Dorsolateral prefrontal cortex (tissue), 122 donors: ENCODE measurements at places on chromosomes 7 and 10. TPM values are rescaled to one million over a fixed set of nuclear protein-coding genes. Genes with fewer than 3 reads are reported as not detected.

DNA sequence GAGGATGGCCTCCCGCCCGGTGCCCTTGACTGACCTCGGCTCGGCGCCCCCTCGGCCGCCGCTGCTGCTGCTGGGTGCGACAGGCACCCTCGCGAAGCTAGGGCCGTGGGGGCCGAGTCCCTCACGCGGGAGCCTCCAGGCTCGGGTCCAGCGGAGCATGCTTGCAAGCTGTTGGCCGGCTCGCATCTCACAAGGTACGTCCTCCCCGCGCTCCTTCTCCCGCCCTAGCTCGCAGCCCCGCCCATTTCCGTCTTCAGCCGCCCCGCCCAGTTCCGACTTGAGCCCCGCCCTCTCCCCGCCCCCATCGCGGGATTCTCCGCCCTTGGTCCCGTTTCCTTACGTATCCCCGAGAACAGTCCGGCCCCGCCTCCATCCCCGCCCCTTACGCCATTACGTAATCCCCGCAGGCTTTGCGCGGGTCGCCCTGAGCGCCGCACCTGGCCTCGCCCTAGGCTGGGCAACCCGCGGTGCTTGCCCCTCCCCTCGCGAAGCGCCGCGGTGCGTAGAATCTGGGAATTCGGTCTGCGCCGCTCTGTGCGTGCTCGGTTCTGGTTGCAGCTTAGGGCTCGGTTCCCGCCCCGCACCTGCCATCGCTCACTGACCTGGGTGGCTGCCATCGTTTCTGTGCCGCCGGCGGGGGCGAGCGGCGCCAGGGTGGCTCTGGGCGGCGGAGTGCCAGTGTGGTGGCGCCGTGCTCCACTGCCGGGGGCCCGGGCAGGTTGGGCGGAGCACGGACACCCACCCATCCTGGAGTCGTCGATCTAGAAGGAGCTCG is at the start of gene ABHD11:
Gene ABHD11 (minus strand): TSS at position 191 of the 775 bp plus-strand sequence. CDS start 32 bp downstream, at position 159.
- DNase-seq, result peak; percentile 99

- no peak for DNase-seq
Measured at GRCh38 chr10:97764519-97764931, 7.3 kb downstream of the SFRP5 start.

DNA sequence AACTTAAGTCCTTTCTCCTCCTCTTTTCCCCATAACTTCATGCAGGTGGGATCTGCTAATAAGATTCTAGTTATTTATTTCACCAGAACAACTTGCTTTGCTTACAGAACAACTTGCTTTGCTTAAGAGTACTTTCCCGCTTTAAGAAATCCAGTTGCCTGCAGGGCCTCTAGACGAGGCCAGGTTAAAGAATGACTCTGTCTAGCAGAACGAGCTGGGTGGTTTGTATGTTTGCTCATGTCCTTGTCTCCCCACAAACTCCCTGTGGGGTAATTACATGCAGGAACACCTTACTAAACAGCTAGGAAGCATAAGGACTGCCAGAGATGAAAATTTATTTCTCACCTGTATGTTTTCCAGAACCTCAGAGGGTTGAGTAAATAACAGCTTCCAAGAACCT is 8.8 kb upstream of the FZD8 start:
- DNase-seq, result no peak

DNA sequence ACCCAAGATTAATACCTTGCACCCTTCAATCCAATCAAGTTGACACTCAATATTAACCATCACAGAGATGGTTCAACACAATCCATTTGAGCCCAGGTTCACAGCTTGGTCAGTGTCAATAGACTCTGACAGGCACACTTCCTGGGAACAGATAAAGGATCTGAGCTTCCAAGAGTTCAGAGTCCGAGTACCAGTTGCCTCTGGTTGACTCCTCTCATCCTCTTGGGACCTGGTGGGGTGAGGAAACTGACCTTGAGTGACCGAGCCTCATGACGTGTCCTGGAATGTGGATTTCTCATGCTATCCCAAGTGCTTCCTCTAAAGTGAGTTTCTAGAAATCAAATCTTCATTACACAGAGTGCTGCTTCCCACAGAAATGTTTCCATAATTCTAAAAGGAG is 162.0 kb downstream of the CYP26A1 start:
- DNase-seq, result no peak

The TRPV5 gene
- total RNA-seq, result 1.3 TPM

- peak; percentile 55 for DNase-seq
Measured at GRCh38 chr10:77531441-77532001, 106.1 kb downstream of the KCNMA1 start.

DNA sequence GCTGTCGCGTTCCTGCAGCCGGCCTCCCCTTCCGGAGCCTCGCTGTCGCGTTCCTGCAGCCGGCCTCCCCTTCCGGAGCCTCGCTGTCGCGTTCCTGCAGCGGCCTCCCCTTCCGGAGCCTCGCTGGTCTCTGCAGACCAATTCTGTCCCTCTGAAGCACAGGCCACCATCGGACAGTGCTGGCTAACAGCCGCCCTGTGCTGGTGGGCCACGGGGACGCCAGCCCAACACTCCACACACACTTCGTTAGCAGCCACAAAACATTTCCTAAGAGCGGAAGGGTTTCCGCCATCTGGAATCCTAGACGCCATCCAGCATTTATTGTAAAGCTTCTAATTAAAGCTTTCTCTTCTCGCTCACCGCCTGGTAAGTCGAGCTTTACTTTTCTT is 11.2 kb downstream of the GPER1 start:
- no peak for DNase-seq

The PON1 gene
- total RNA-seq, result 0.51 TPM

The LDB3 gene
- 16.8 TPM for total RNA-seq
